ENCODE measurements at places on chromosomes 11 and 22.
A peak's percentile ranks its signal among the peaks of the same experiment; 100 is the strongest.

- DNase-seq, result peak; percentile 44
Observed at GRCh38 chr22:30422481-30423300, 2.9 kb upstream of the MTFP1 start.

DNA sequence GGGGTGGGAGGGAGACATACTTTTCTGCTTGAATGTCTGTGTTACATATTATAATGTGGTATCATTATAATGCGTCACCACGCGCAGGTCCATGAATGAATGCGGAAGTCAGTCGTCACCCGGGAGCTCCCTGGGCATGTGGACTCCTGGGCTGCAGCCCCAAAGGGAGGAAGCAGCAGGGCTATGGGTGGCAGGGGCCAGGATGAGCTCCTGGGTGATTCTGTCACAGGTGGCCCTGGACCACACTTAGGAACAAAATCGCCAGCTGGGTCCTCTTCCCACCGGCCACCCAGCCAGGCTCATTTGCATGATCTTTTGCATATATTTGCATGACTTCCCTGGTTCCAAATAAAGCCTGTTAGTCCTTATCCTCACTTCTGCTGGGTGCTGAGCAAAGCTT lies 51.2 kb downstream of the KCNJ4 start:
- DNase-seq, result no peak

DNA sequence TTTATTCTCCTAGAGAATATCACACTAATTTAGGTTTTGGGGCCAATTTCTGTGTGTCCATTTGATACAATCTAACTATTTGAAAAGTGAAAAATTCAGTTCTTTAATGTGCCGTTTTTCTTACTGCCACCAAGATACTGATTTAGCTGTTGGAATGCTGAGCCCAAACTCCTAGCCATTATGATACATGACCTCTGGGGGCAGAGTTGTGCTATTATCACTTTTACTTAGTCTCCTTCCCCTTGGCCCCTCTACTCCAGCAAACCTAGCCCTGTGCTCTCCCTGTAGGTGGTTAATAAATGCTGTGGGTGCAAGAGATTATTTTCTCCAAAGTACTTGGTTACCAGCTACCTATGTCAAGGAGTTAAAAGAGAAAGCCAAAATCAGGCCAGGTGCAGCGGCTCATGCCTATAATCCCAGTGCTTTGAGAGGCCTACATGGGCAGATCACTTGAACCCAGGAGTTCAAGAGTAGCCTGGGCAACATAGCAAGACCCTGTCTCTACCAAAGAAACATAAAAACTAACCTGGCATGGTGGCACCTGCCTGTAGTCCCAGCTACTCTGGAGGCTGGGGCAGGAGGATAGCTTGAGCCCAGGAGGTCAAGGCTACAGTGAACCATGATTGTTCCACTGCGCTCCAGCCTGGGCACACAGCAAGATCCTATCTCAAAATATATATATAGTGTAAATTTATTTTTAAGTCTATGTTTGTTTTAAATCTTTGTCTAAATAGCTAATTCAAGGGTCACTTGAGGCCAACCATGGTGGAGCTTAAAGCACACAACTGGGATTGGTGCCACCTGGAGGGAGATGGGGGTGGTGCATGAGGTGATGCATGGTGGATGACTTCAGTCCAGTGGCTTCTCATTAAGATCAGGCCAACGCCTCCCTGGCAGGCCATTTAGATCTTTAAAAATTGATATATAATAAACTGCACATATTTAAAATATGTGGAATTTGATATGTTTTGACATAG lies 193.2 kb upstream of the PLET1 start:
- no peak for DNase-seq

DNA sequence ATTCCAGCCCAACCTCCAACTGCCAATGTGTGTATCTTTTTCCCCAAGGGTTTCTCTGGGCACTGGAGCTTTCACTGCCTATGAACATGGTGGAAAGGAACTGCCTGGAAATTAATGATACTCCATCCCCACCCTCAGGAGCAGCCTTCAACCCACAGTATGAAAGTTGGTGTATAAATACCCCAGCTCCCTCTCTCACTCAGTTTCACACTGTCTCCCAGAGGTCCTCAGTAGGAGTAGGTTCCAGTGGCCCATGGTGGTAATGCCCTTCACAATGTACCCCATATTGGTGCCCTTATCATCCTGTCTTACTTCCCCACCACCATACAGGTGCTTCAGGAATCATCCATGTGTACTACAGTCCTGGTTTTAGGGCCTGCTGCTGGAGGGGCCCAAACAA lies 462.6 kb downstream of the MIAT start:
- DNase-seq, result no peak

- no peak for DNase-seq
Observed at GRCh38 chr22:19722982-19723231, 432 bp upstream of the GP1BB start.

DNA sequence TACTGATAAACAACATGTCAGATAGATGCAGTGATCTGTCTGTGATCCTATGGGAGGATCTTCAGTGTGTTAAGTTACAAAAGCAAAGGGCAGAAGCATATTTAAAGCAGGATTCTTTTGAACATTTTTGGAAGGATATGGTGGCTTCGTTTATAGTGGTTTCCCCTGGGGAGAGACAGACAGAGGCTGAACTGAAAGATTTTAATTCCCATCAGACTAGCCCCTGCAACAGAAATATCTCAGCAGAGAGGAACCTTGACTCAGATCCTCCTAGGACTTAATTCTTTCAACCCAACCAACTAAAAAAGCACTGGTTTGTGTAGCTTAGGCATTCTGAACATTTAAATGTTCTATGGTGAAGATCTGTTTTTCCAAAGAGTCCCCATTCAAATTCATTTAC lies 5.7 kb downstream of the CLTCL1 start:
- DNase-seq, result no peak

GRCh38 chr22:39942439-39943230 lies 17.6 kb upstream of the TMA7B start:
- no peak for DNase-seq

GRCh38 chr11:19605520-19606371 lies 106.9 kb upstream of the NAV2 start:
- DNase-seq, result no peak

- DNase-seq, result no peak
Observed at GRCh38 chr11:123100379-123101085, 38.6 kb upstream of the HSPA8 start.

DNA sequence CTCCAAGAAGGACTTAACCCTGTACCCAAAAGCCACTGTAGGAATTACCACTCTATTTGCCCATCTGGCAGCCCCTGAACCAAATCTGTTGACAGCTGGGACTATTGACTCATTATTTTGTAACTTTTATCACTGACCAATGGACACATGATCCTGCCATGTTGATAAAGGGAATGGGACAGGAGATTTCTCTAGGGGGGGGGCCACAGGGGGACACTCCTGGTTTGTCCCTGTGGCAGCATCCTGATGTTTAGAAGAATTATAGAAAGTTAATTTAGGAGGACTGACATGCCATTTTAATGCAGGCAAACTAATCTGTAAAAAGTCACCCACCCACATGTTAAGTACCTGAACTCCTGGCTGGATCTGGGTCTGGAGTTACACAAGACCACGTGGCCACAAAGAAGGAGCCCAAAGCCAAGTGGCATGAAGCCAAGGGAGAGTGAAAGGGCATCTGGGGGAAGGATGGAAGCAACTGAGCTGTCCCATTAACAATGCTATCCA lies 558.1 kb downstream of the ETS1 start:
- no peak for DNase-seq

GRCh38 chr11:92383430-92383829 lies 158.8 kb downstream of the FAT3 start:
- no peak for DNase-seq

DNA sequence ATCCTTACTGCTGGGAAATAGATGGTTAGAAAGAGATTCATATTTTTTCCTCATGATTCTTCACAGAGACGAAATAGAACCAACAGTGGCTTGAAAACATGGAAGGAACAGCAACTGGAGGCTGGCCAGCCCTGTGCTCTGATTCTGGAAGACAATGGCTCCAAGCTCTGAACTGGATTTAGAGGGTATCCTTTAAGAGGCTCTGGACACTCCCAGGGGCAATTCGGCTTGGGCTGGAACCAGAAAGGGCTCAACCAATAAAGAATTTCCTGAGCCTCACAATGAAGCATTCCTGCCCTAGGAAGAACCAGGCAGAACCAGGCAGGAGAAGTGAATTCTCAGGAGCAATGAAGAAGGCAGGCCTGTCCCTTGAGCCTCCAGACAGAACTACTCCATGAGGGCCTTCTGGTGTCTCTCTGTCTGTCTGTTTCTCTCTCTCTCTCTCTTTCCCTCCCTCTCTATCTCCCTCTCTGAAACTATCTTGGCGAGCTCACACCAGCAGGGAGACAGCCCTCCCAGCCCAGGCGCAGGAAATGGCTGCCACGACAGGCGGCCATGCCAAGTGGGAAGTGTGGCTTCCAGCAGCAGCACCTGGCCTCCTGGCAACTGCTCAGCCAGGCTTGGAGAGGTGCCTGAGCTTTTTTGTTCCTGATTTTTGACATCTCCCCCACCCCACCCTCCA lies 93.3 kb downstream of the RCN1 start:
- no peak for DNase-seq

- no peak for DNase-seq
Observed at GRCh38 chr11:123093739-123094138, 31.8 kb upstream of the HSPA8 start.

DNA sequence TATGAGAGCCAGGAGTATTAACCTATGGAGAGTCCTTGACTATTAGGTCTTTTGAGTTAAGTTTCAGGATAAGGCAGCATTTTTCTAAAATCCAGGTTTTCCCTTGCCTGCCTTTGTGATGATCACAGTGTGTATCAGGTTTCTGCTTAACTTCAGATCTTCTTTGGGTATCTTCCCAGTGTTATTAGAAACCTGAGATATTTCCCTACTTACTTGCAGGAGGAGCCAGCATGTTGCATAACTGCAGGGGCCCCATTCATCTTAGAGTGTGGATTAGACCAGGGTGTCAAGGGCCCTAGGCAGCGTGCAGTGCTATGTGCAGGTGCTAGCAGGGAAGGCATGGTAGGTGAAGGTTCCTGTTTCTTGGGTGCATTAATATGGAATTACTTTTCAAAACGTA lies 69.5 kb downstream of the ZNRF3 start:
- DNase-seq, result no peak

- DNase-seq, result no peak
Observed at GRCh38 chr11:70595452-70595851, 197.1 kb downstream of the CTTN start.

- DNase-seq, result peak; percentile 58
Observed at GRCh38 chr11:32052215-32052614, 38.7 kb upstream of the RCN1 start.

- no peak for DNase-seq
Observed at GRCh38 chr11:7892059-7892699, 38.9 kb downstream of the OR10A6 start.

GRCh38 chr11:73273222-73273895 lies 1.2 kb downstream of the P2RY6 start:
- DNase-seq, result no peak

- no peak for DNase-seq
Observed at GRCh38 chr11:75317446-75318122, 33.9 kb downstream of the ARRB1 start.

DNA sequence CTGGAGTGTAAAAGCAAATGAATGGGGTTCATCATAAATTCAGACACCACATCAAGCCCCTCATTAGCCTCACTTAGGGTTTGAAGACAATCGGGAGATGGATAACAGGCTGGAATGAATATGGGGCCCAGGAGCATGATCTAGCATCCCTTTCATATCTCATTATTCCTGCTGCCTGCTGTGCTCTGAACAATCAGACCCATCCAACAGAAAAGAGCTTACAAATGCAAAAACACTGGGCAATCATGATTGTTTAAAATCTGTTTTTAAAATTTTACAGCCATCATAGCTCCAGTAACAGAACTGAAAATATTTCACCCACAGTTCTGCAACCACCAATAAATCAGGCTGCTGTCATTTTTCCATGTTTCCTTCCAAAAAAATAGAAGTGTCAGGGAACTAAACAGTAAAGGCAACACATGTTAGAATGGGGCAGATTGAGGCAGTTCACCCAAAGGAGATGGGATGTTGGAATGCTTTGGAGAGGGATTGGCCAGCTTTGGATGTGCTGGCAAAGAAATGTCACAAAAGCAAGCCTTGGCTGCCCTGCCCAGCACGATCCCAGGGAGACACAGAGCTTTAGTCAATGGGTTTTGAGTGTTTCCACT lies 47.8 kb upstream of the BMAL1 start:
- no peak for DNase-seq

- no peak for DNase-seq
Observed at GRCh38 chr11:44066732-44067141, 667 bp downstream of the ACCS start.

GRCh38 chr22:45475063-45475747 lies 27.5 kb upstream of the FBLN1 start:
- no peak for DNase-seq

DNA sequence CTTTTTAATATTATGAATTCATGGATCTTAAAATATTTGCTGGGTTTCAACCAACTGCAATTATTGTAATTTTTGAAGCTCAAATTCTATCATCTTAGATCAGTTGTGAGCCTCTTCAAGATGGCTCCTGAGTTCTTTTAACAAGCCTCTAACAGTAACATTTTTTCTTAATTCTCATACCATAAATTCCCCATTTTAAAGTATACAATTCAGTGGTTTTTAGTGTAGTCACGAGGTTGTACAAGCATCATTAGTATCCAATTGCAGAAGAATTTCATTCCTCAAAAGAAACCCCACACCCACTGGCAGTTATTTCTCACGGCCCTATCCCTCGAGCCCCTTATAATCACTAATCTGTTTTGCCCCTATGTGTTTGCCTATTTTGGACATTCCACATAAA lies 270.8 kb downstream of the SBF2 start:
- no peak for DNase-seq

DNA sequence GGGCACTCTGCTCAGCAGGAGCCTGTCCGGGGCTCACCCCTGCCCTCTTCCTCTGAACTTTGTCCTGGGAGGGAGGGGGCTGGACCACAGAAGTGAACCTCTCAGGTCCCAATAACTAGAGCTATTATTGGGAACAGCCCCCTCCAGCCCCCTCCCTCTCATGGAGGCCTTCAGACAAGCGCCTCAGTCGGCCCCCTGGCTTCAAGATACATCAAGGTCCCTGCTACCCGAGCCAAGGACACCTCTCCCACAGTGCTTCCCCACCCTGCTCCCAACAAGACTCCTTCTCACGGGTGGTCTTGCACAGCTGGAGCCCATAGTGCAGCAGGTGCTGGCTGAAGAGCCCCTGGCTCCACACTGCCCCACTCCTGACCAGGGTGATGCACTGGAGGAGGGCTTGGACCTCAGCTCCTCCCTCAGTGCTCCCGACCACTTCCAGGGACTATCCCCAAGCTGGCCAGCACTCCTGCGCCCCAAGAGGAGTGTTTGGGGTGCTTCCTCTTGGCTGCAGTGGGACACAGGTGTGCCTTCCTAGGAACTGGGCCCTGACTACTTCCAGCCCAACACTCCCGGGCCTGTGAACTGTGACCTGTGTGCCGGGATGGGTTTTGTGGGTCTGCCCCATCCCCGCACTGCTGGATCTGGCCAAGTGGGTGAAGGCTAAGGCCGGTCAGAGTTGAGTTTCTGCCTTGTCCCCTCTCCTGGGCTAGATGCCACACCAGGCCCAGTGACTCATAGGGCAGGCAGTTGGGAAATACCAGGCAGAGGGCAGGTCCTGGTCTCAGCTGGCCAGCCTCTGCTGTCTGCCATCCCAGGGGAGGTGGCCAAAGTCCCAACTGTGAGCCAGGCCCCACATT lies 2.2 kb downstream of the PNPLA2 start:
- DNase-seq, result no peak
